ENCODE measurements at places on chromosomes 1 and 21.

DNA sequence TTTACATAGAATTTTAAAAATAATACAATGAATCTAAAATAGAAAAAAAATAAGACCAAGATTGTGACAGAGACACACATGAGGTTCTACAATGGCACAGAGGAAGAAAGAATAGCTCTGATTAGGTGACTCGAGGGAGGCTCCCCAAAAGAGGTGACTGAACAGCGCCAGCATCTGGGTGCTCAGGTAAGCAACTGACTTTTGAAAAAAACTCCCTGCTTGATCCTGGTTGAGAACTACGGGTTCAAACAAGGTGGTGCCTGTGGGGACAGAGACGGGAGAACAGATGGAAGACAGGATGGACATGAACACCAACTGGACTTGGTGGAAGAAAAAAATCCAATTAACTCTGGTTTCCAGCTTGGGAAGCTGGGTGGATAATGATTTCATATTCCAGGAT lies 22.5 kb downstream of the BATF3 start:
- DNase-seq = no peak

GRCh38 chr21:38772646-38773045 lies 33.1 kb upstream of the ETS2 start:
- no peak for DNase-seq

- DNase-seq = no peak
These were observed 3.1 kb upstream of the CDKN2C start for GRCh38 chr1:50966991-50967390.

DNA sequence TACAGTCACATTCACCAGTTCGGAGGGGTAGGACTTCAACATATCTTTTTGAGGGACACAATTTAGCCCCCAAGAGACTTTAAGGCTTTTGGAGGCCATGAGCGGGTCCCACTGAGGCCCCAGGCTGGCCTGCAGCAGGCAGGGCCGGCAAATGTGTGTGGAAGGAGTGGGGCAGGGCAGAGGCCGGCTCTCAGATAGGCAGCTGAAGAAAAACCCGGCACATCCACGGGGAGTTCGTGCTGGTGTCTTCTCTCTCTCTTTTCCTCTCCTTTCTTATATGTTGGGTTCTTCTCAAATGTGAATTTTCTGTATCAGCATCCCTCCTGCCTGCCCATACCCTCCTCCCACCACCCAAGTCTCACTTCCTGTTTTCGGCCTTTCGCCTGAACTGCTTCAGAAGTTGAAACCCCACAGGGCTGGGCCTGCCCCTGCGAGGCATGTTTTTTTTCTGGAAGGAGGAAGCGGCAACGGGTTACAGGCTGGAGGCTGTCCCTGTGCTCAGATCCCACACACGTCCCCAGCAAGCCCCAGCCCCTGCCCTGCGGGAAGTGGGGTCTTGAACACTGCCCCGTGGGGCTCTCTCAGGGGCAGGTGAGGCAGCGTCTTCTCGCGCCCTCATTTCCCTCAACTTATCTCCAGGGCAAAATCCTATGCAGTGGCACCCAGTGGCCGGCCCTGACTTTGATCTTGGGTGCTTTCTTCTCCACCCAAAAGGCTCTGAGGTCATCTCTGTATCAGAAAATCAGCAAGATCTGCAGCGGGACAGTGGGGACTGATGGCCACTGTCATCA lies 9.7 kb upstream of the UMODL1 start:
- no peak for DNase-seq

DNA sequence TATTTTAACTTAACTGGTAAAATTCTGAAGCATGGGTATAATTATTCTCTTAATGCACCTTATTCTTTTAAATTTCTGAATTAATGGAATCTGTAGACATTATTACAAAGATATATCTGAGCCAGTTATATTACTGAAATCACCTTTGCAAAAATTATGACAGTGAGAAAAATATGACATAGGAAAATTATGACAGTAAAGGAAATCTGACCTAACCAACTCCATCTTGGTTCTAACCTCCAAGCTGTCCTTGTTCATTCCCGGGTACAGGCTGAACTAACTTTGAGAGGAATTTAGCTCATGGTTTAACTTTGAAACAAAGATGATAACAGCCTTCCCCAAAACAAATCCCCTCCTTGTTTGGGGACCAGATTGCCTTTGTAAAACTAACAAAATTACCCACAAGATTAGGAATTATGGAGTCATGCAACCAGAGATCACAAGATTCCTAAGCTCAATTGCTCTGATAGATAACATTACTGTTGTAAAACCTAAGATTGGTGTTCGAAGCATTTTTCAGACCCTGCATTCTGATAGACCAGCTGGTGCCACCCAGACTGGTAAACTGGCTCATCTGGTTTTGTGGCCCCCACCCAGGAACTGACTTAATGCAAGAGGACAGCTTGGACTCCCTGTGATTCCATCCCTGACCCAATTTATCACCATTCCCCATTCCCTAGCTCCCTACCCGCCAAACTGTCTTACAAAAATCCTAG lies 9.4 kb upstream of the CD55 start:
- DNase-seq = no peak

- DNase-seq = no peak
These were observed 16.7 kb downstream of the PALMD start for GRCh38 chr1:99662539-99663080.

GRCh38 chr1:54047384-54048305 lies 5.4 kb downstream of the TMEM59 start:
- no peak for DNase-seq

- no peak for DNase-seq
These were observed 9.1 kb downstream of the SGIP1 start for GRCh38 chr1:66542811-66543767.

DNA sequence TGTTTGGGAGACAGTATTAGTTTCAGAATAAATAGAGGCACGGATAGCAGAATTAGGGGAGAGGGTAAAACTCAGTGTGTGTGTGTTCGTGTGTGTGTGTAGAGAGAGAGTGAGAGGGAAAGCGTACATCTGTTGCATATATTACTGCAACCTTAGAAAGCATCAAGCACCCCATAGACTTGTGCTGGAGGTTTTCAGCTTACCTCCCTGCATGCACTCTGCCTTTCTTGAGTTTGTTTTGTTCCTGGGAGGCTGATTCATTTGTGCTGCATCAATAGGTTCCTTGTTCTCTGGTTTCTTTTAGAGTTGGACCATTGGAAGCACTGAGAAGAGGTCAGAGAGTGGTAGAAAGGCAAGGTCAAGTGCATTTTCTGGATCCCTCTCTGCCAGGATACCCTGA lies 104.4 kb upstream of the KCNK1 start:
- DNase-seq = no peak

GRCh38 chr21:29613021-29613420 lies 314.3 kb downstream of the BACH1 start:
- no peak for DNase-seq

DNA sequence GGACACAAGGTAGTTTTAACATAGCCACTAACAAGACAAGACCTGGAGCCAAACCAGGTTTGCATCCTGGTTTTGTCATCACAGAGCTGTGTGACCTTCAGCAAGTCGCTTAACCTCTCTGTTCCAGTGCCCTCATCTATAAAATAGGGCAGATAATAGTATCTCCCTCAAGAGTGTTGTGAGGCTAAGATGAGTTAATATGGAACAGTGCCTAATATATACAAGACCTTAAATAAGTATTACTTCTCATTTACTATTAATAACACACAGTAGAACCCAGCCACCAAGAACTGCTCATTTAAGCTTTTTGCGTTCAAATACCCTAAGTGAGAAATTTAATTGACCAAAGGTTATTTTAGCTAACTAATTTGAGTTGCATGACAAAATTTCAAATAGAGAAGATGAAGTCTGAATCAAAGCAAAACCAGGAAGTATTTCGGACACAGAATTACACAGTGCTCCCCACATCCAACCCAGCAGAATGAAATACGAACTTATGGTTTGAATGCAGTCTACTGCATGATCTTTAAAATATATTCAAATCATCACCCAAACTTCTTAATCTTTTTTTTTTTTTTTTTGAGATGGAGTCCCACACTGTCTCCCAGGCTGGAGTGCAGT lies 123.9 kb upstream of the KRTAP19-8 start:
- no peak for DNase-seq

- no peak for DNase-seq
These were observed 2.1 kb downstream of the F3 start for GRCh38 chr1:94539496-94539895.

DNA sequence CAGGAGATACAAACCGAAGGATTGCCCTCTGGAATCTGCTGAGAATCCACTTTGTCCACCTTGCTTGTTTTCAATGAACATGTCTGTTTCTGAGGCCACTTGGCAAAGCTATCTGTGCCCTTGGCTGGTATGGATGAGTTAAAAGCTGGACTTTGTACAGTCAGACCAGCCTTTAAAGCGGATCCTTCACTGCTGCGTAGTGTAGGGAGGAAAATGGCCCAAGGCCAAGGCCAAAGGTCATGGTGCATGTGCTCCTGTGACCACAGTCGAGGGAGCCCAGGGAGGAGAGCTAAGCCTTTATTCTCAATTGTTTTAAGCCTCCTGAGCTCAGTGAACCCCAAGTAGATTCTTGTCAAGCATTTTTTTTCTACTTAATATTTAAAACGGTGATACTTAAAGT lies 37.0 kb downstream of the KCNJ15 start:
- DNase-seq = no peak

GRCh38 chr1:189522441-189522840 lies 955.2 kb downstream of the BRINP3 start:
- DNase-seq = no peak

- no peak for DNase-seq
These were observed 1.1 kb downstream of the AGTRAP start for GRCh38 chr1:11736746-11737639.

- DNase-seq = no peak
These were observed 21.7 kb upstream of the PEX10 start for GRCh38 chr1:2433936-2434655.

- no peak for DNase-seq
These were observed 12.9 kb downstream of the PIGM start for GRCh38 chr1:160018900-160019299.

DNA sequence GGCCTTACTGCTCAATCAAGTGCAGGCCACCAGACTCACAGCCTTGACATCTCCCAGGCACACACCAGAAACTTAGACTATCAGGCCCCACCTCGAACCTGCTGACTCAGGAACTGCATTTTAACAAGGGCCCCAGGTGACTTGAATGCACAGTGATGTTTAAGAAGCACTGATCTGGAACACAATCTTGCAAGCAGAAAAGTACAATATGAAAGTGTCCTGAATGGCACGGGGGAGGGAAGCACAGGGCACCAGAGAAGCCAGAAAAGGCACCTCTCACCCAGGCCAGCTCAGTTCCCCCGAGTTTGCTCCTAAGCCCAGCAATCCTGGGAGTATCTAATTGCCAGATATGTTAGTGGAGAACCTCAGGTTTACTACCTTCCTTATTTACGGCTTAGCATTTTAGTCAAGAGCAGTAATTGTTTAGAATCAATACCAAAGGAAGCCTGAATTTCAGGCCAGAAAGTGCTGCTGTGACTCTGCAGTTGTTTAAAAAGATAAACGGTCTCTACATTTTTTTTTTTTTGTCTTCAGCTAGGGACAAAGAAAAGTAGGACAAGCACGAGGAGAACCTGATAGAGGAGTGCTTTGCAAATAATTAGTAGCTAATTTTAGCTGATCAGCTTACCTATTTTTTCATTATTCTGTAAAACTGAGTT lies 50.9 kb upstream of the CDC42BPA start:
- no peak for DNase-seq

DNA sequence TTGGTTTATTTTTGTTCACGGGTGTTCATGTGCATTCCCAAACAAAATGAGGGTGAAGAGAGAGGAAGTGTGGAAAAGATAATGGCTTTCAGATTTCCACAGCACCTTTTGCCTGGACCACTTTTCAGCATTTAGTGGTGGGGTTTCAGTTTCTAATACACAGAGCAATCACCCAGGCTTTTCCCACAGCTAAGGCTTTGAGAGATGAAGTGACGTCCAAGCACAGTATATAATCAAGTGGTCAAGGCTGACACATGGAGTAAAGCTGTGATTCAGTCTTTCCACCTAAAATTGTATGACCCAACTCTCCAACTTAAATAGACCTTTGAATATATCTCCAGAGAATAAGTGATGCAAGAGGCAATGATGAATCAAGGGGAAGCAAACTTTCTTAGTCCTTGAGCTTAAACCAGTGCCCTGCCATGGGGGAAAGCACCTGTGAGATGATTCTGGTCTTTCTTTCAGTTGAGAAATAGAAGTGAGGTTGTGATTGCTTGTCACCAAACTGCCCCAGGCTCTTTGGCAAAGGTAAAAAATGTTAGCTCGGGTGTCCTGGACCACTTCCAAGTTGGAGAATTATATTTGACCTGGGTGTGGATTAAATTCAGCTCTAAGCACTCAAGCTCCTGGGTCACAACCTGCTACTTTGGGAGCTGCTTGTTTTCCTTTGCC lies 2.4 kb upstream of the PIK3R3 start:
- DNase-seq = no peak

DNA sequence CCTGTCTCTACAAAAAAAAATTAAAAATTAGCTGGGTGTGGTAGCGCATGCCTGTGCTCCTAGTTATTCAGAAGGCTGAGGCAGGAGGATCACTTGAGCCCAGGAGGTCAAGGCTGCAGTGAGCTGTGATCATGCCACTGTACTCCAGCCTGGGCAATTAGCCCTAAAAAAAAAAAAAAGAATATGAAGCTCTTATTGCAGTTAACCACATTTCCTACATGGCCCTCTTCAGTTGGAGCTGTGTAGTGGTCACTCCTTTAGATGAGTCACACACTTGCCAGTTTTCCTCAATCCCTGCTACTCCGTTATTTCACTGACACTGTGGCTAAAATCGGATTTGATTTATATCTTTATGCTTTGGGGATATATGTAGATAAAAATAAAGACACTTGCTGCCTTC lies 11.8 kb downstream of the NFYC start:
- no peak for DNase-seq

GRCh38 chr1:97053268-97053667 lies 331.7 kb downstream of the PTBP2 start:
- no peak for DNase-seq

DNA sequence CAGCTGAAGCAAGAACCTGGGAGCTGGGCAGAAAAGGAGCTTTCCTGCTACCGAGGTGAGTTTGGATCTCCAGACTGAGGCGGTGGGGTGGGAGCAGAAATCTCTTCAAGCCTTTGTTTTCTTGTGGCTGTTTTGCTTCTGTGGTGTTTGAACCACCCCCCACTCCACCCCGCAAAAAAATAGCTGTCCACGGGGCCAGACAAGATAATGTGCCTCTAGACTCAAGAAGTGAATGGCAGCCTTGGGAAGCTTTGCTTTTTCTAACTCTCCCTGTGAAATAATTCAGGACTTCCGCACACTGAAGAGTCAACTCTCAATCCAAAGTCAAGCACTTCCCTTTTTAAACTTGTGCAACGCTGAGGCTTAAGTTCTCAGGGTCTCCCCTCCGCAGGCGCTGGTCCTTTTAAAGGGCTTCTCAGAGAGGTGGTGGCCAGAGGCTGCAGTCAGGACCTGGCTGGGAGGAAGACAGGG lies 159.6 kb upstream of the COA6 start:
- no peak for DNase-seq

- no peak for DNase-seq
These were observed 109.8 kb downstream of the TOMM20 start for GRCh38 chr1:235018720-235019444.

- DNase-seq = no peak
These were observed 3.2 kb upstream of the CELSR2 start for GRCh38 chr1:109246141-109246551.
